ENCODE measurements at places on chromosomes 16 and 17. TPM values are rescaled to one million over a fixed set of nuclear protein-coding genes. Genes with fewer than 3 reads are reported as not detected.

DNA sequence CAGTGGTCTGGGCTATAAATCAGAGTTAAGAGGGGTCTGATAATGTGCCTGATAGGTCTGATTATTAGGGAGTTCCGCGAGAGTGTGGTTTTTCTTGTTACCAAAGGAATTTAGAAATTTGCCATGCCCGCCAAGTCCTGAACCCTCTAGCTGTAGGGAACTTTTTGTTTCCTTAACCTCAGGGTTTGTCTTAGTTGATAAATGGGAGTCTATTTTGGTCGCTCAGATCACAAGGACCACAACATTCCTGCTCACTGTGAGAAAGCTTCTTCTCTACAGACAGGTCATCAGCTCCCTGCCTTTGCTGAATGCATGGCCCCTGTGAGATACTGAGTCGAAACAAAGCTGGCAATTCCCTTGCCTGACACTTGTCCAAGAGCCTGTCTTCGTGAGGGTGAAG lies 497.8 kb downstream of the HS3ST4 start:
- no peak for DNase-seq

DNA sequence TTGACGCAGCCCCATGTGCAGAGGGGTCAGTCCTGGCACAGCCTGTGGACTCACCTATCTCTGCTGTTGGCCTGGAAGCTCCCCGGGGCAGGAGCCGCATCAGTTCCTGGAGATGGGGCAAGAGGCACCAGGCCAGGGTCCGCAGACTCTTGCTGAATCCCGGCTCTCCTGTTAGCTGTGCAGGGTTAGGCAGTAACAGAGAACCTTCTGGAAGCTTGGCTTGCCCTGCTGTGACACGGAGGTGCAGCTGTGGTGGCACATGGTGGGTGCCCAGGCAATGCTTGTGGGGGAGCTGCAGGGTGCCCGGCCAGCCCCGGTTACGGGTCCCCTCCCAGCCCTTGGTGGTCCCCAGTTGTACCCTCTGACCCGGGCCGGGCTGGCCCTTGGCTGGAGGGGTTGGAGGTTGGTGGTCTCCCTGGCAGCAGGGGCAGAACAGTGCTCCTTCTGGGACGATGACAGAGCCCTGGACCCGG lies 26.0 kb upstream of the ZNF469 start:
- peak; percentile 61 for DNase-seq

DNA sequence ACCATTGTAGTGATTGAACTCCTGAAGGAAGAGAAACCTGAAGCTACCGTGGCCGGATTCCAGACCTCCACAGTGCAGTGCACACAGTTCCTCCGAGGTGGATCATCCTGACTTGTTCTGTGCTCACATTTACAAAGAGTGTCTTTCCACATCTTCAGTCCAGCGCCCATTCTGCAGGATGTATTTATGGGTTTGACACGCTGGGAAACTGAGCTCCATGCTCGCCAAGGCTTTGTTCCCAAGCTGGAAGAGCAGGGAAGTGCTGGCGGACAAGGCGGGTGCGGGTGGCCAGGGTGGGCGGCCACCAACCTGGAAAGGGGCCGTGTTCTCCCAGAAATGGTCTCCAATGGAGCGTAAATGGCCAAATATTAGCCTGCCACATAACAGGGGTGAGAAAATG lies 227.9 kb downstream of the IRF8 start:
- peak; percentile 13 for DNase-seq

COX6A2 gene
- 4.8 TPM for polyA plus RNA-seq

DNA sequence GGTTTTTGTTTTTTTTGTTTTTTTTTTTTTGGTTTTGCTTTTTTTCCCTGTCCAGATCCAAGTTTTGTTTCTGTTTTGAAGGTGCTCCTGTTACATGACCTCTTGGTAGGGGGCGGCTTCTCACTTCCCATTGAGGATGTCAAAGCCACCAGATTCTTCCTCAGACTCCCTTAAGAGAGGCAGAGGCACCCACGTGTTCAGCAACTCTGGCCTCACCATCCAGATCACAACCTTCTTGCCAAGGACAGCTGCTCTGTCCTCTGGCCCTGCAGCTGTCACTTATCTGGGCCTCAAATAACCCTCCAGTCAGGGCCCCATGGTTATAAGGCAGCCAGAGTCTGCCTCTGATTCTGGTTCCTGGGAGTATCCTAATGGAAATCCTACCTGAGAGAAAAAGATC lies 208.5 kb downstream of the STX8 start:
- DNase-seq: no peak

DNA sequence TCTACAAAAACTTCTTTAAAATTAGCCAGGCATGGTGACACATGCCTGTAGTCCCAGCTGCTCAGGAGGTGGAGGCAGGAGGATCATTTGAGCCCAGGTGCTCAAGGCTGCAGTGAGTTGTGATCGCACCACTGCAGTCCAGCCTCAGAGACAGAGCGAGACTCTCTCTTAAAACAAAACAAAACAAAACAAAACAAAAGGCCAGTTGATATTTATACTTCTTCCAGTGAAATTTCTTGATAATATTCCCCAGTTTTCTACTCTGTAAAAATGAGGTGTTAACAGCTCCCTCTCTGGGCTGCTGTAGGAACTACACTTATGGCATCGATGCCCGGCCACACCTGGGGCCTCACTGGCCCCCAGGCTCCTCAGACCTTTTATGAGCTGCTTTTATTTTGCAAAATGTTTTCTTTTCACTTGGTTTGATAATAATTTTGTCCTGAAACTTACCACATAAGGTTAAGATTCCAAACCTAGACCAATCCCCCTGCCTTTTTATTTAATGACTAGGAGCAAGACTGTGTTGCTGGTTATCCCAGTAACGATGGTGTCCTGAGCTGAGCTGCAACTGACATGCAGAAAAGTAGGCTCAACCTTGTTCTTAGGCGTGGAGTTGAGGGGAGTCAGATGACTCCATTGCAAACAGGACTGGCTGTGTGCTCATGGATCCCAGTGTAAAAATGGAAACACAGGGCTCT lies 17.6 kb downstream of the MAPK8IP3 start:
- no peak for DNase-seq

DNA sequence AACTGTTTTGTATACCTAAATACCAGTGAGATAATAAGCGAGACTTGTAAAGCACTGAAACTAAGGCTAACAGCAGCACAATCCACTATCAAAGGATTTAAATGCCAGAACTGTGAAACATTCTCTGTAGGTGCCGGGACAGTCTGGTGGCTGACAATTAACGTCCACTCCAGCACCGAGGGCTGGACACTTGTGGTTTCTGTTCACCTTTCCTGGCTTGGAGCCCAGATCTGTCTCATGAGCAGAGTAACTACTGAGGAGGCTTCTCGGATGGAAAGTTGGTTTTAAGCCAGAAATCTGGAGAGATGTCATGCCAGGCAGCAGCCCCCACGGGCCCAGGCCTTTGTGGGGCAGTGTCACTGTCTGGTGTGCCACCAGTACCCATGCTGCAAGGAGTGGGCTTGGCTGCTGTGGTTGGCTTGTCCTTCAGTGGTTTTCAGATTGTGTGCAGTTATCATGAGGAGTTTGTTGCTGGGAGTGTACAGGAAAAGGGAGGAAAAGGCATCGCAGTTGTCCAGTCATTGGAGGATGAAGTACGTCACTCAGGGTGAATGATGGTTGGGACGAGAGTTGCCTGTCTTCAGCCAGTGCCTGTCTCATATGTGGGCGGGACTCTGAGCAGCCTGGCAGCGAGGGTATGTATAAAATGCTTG lies 35.5 kb downstream of the UBN1 start:
- DNase-seq: no peak
